ENCODE measurements at places on chromosomes 11 and 22.

- no peaks in the 10 kb centered on the region for H3K4me1 ChIP-seq
- H3K4me3 ChIP-seq, result no peak overlapping the region
- no peaks in the 10 kb centered on the region for H3K36me3 ChIP-seq
- no peak overlapping the region for H3K27ac ChIP-seq
- no peak for DNase-seq
- peaks cover 21% of the 10 kb centered on the region for H3K27me3 ChIP-seq
Observed at GRCh38 chr22:39809772-39810557, 83.6 kb downstream of the ENTHD1 start.

DNA sequence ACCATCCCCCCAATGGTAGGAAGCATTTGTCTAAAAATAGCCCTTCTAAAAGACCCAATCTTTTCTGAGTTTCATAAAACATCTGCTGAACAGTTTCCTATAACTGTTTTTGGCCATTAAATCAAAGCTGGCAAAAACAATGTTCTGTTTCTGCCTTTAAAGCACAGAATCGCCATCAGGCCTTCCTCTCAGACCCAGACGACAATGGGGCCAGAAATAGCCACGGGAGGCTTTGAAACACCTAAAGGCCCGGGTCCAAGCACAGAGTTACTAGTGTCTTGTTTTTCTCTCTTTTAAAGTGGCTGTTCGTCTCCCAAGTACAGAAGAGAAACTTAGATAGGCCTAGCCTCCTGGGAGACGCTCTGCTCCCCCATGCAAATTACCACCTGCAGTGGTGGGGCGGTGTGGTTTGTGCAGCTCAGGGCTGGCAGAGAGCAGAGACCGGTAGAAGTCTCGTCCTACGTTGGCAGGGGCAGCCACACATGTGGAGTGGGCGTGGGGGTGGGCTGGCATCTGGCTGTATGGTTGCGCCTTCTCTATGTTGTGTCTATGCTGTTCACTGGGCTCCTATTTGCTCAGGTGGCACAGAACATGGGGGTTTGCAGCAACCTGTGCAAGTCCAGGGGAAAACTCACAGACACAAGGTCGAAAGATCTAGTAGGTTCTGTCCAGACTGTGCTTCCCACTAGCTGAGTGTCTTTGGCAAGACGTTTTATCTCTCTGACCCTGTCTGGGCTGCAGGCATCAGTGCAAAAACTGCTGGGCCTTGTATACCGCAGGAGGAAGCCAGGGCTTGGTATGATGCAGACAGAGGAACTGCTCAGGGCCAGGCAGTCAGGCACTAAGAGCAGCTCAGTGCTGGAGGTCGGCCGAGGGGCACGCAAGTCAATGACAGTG is 23.6 kb upstream of the ETS1 start:
- DNase-seq, result no peak
- no peak overlapping the region for H3K4me3 ChIP-seq
- peaks cover 12% of the 10 kb centered on the region for H3K27me3 ChIP-seq

DNA sequence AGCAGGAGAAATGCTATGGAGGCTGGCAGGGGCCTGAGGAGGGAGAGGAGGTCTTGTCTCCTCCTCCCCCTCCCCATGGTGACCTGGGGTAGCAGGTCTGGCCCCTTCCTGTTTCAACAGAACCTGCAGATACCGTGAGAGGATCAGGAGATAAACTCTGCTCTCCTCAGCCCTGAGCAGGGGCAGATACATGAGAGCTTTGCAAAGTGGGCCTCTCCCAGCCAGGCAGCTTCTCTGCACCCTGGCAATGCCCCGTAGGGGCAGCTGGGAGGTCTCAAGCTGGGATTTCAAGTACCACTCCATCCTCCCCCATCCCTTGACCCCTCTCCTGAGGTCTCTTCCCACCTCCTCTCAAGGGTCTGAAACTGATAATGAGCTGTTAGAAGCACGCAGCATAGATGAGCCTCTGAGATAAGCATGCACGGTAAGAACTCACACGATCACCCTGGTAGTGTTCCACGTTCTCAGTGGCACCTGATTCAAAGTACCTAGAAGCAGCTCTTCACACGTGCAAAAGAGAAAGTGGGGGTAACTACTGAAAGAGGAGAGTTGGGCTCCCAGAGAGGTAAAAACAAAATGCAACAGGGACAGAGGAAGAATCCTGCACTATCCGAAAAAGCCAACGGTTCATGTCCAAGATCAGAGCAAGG is 4.9 kb upstream of the CCDC86 start:
- no peak overlapping the region for H3K27ac ChIP-seq
- no peak for DNase-seq
- no peaks in the 10 kb centered on the region for H3K36me3 ChIP-seq
- peaks cover 34% of the 10 kb centered on the region for H3K27me3 ChIP-seq
- no peak overlapping the region for H3K4me3 ChIP-seq
- peaks cover 20% of the 10 kb centered on the region for H3K4me1 ChIP-seq

GRCh38 chr11:127993788-127994187 is 593.6 kb downstream of the ETS1 start:
- H3K27ac ChIP-seq, result no peak overlapping the region
- no peaks in the 10 kb centered on the region for H3K27me3 ChIP-seq
- DNase-seq, result no peak
- peaks cover 4% of the 10 kb centered on the region for H3K4me1 ChIP-seq
- no peaks in the 10 kb centered on the region for H3K36me3 ChIP-seq

- no peak overlapping the region for H3K27ac ChIP-seq
- DNase-seq, result peak; percentile 94
- no peak overlapping the region for H3K4me3 ChIP-seq
- no peaks in the 10 kb centered on the region for H3K36me3 ChIP-seq
- no peaks in the 10 kb centered on the region for H3K27me3 ChIP-seq
- peaks cover 14% of the 10 kb centered on the region for H3K4me1 ChIP-seq
Observed at GRCh38 chr11:35593143-35593542, 25.1 kb upstream of the FJX1 start.

DNA sequence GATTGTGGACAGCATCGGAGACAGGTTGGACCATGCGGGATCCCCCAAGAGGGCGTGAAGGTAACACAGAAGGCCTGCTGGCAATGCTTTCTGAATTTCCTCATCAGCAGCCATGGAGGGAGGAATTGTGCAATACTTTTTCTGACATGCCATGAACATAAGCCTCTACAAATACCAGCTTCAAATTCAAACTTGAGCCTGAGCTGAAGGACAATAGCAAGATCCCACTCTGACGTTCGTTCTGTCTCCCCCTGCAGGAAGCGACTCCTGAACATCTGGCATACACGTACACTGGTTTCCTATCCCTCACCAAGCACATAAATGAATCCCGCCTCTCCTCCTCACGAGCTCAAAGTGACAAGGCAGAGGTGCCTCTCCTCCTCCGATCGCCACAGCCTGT is 312.2 kb downstream of the BRD1 start:
- no peak overlapping the region for H3K4me3 ChIP-seq
- H3K27me3 ChIP-seq, result peaks cover 2% of the 10 kb centered on the region
- no peaks in the 10 kb centered on the region for H3K4me1 ChIP-seq
- H3K27ac ChIP-seq, result no peak overlapping the region
- no peaks in the 10 kb centered on the region for H3K36me3 ChIP-seq

DNA sequence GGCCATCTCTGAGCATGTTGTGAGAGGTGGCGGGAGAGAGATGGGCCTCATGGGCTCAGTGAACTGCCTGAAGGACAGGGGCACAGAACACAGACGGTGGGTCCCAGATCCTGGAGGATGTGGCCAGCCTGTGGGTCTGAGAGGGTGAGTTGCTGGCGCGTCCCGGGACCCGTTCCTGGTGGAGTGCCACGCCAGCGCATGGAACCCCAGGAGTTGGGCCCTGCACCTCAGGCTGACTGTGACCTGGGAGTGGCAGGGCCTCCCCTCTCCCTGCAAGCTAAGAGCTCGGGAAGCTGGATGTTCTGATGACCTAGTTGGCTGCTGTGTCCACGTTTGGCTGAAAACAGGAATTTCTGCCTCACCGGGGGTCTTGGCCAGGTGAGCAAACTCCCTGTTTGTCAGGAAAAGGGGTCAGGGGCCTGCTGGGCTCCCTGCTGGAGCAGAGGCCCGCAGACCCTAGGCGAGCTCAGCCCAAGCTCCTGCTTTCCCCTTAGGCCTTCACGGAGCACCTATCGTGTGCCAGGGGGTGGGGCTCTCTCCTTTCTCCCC is 15.0 kb downstream of the LRRC32 start:
- H3K4me3 ChIP-seq, result no peak overlapping the region
- no peak overlapping the region for H3K27ac ChIP-seq
- no peaks in the 10 kb centered on the region for H3K36me3 ChIP-seq
- H3K4me1 ChIP-seq, result peaks cover 11% of the 10 kb centered on the region
- DNase-seq, result no peak

DNA sequence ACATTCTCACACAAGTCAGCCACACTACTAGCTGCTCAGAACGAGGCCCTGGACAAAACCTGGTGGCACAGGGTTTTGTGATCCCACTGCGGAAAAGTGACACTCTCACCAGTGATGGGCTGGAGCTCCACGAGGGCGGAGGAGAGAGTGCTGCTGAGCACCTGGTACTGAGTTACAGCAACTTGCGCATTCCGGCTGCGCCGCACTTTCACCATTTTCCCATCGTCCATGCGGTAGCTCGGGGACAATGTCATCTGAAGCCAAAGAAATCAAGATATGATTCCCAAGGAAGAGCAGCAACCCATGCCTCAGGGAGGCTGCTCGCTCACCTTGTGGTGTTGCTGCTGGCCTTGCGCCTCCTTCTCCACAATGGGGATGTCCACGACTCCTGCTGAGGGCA is 6.1 kb downstream of the RPUSD4 start:
- no peaks in the 10 kb centered on the region for H3K4me1 ChIP-seq
- H3K27me3 ChIP-seq, result no peaks in the 10 kb centered on the region
- H3K4me3 ChIP-seq, result no peak overlapping the region
- H3K27ac ChIP-seq, result no peak overlapping the region
- no peak for DNase-seq

Measured in astrocyte (in vitro differentiated cells and primary cell).